ENCODE measurements at places on chromosomes 1 and 21.

GRCh38 chr1:220124542-220124941 lies 30.6 kb downstream of the IARS2 start:
- DNase-seq = no peak

- no peak for DNase-seq
These were observed 99.5 kb downstream of the PRKAB2 start for GRCh38 chr1:147072482-147073432.

DNA sequence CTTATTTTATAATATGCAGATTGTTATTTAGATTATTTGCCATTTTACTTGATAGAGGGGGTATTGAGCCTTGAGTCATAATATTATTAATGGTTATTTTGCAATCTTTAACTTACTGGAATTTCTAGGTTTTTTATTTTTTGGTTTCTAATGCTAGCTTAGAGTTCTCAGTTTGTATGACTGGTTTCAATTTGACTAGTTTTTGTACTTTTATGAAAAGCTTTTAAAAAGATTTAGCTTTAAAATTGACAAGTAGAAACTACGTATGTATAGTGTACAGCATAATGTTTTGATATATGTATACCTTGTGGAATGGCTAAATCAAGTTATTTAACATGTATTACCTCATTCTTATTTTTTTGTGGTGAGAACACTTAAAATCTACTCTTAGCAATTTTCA lies 41.5 kb downstream of the CEP350 start:
- no peak for DNase-seq

DNA sequence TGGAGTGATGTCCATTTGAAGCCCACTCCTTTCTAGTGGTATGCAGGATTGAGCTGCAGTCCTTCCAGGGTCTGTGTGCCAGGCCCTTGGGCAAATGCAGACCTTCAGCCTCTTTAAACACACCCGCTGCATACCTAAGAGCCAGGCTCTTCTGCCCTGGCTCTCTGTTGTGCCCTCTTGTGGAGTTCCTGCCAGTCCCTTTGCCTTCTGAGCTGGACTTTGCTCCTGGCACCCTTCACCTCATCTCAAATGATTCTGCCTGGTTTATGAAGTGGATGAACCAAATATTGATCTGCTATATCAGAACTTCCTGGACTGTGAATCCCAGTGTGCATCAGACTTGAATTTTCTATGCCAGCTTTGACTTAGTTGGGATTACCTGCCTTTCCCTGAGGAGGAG lies 158.8 kb downstream of the URB2 start:
- no peak for DNase-seq

DNA sequence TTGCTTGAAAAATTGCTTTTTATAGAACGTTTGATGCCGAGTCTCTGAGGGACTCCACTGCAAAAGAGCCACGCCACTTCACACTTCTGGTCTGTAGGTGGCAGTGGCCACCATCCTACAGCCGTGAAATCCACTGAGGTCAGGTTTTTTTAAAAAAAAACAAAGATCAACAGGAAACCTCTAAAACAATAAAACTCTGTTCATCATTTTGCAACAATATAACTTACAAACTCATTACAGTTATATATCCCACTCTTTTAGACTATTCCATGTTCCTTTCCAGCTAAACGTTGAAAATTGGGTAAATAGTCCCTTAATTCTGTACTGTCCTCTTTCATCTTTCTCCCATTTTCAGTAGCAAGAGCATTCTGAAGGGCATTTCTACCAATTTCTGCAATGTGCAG lies 64.6 kb upstream of the FMN2 start:
- no peak for DNase-seq

GRCh38 chr1:231053493-231054162 lies 13.6 kb upstream of the FAM89A start:
- DNase-seq = no peak

DNA sequence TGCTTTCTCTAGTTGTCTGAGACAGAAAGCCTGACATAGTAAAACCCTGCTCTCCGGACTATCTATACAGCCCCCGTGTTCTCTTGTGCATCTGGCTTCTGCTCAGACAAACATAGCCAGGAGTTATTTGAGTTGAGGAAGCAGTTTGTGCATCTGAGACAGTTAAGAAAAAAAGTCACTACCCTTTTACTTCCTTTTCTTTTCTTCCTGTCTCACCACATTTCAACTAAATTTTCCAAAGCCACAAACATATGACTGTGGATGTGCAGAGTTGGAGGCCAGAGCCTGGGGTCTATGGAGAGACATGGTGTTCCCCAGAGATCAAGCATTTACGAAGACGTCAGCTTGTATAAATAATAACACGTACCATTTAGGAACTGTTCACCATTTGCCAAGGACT lies 158.5 kb upstream of the FGGY start:
- no peak for DNase-seq

DNA sequence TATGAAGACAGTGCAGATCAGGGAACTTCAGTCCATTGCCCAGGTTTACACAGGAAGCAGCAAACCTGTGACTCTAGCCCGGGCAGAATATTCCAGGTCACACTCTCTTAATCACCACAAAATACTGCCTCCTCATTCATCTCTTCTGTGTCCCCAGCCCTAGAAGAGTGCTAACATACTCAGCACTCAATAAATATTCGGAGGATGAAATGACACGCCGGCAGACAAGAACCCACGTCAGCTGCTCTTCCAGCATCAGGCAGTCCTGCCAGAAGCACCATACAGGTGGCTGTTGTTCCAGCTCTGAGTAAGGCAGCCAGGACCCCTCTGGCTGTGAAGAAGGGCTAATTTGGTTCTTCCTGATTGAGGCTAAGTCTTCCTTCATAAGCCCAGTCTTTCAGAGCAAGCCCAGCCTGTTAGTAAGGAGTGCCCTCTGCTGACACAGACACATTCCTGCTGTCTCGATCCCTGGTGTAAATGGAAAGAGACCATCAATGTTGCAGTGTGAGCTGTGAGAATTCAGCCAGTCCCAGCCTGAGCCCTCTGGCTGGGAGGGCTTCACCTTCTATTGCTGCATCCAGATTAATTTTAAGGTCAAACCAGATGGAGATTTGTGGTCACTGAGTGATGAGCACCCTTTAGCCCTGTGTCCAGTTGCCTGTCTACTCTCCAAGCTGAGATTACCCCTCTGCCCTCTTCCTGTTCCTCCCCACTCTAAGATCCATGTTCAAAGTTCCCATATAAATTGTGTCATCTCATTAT lies 45.0 kb upstream of the KIRREL1 start:
- no peak for DNase-seq

DNA sequence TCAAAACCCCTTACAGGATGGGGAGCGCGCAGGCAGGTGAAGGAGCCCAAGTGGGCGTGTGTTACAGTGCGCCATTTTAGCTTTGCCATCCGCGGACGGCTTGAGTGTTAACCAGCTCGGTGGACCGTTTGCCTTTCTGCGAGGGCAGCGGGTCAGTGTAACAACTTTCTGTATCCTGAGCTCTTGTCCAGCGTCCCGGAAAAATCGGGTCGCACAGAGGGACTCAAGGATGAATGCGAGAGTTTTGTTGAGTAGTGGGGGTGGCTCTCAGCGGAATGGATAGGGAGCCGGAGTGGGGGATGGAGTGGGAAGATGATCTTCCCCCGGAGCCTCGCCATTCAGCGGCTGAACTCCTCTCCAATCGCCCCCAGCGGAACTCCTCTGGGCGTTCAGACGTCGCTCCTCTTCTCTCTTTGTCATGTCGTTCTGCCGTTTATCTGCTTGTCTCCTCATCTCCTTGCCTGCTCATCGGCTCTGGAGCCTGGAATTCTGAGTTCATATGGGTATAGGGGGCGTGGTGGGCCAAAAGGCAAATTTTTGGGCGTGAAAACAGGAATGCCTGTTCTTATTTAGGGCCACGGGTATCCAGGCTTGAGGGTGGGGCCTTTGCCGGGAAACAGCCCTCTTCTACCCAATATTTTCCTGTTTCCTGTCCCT lies 295.4 kb downstream of the CTH start:
- no peak for DNase-seq

DNA sequence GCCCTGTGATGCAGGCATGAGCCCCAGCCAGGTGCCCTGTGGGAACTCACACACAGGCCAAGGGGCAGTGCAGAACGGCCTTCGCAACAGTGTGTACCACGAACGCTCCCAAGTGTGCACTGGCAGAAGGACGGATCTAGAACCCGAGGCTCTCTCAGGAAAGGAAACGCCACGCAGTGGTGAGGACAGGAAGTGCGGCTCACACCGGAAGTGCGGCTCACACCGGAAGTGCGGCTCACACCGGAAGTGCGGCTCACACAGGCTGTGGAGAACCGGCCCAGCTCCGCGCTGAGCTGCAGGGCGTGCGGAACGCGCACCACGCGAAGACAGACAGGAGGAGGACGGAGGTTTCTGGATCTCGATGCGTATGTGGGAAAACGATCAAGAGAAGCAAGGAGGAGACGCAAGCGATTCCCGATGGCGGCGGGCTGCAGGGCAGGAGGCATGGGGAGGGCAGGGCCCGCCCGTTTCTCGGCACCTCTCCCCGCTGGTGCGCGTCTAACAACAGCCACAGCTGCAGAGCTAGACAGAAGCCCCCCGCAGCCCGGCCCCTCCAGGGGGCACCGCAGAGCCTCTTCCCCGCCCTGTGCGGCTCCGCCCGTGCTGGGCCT lies 35.9 kb upstream of the TMEM52 start:
- no peak for DNase-seq

DNA sequence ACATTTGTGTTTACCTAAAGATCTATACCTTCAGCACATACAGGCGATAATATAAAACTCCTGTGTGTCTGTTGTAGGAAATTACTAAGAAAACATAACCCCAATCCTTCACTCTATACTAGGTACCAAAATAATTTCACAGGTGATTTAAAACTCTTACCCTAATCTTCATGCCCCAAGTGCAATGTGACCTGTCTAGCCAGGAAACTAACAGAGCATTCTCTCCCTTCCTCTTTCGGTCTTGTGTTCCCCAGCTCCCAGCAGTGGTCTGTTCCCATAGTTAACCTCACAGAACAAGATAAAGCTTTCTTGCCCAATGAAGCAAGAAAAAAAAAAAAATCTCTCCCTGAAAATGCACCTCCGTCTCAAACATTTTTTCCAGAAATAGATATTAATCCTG lies 493.5 kb downstream of the DPYD start:
- DNase-seq = no peak

DNA sequence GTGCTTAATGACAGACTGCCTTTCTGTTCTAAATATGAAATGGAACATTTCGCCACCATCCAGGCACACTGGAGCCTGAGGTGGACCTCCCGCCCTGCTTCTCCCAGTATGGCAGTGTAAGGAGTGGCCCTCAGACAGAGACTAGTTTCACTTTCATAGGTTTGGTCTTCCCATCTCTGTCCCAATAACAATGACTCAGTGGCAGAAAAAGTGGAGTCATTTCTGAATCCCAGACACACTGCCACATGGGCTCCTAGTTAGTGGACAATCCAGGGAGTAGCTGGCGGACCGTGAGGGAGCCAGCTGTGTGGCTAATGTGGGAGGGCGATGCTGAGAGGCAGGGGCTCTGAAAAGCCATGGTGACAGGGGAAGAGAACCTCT lies 95.6 kb upstream of the TSPAN2 start:
- DNase-seq = no peak

- peak; percentile 59 for DNase-seq
These were observed 9.1 kb downstream of the ITGB2 start for GRCh38 chr21:44911384-44912157.

DNA sequence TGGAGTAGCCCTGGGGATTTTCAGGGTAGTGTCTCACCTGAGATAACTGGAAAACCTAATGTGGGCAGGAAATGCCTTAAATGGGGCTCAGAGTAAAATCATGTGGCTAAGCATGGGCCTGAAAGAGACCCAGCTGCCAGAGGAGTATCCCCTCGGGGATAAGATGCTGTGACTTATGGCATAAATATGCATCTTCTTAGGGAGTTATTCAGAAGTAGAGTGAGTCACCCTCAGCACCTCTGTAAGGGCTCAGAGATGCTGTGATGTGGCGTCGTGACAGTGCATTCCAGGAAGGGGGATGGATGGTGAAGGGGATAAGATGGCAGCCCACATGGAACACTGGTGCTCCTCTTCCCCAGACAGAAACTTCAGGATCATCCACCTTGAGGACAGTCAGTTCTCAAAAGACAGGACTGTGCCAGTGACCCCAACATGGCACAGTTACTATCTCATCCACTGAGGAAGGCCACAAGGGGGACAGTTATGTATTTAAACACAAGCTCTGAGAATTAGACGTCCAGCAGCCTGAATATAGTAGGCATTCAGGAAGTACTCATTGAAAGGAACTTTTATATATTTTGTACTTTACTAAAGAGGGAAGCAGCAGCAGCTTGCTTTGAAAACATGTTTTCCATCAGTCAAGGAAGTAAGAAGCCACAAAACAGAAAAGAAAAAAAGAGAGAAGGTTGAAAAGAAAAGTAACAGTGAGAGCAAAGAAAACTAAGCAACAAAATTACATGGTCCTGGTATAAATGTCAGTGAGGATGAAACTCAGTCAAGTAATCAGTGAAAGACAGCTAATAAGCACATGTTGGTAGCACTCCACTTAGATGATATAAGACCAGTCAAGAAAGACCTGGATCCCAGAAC lies 8.3 kb downstream of the IL24 start:
- peak; percentile 62 for DNase-seq

- DNase-seq = no peak
These were observed 38.3 kb upstream of the TARBP1 start for GRCh38 chr1:234517110-234517802.

DNA sequence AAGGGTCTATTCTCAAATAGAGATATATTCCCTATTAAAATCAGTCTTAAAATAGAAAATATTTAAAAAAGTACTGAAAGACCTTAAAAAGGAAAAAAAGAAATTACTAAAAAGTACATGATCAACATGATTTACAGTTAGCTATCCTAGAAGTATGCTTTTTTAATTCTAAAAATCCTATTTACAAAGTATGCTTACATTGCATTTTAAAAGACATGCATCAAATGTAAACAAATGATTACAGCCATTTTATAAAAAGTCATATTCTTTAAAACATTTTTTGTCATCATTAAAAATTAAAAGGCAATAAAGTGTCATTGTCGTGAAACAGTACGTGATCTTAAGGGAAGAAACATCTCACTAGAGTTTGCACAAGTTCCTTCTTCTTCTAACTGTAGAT lies 7.9 kb upstream of the C1orf52 start:
- DNase-seq = no peak

DNA sequence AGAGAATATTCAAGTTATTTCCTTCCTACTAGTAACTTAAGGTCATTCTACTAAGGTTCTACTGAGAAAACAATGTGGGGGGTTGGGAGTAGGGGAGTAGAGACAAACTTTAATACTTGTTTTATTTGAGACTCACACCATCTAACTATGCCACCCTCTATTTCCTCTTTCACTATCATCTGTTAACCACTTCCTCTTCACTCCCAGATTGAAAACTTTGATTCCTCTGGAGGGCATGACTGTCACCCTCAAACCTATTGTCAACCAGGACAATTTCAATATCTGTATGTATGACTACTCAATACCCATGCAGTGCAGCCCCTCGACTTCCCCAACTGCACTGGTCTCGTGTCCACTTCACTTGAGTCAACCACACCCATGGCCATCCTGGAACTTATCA lies 165.6 kb upstream of the POGK start:
- DNase-seq = no peak

DNA sequence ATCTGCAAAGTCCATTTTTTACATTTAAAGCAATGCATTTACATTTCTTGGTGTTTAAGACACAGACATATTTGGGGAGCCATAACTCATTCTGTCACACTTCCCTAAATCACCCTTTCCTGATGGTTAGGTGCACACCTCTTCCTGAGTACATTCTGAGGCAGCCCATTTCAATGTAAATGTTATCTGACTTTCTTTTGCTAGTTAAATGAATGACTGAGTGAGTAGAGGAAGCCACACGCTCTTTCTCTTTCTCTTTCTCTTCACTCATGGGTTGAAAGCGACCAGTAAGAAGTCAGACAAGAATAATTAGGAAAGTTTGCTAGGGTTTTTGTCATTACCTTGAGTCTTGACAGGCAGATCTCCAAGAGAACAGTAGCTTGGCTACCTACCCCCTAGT lies 143.1 kb downstream of the S1PR1 start:
- DNase-seq = no peak
